Panc1 (cell line): ENCODE measurements at places on chromosomes 11 and 22. TPM values are rescaled to one million over a fixed set of nuclear protein-coding genes. Genes with fewer than 3 reads are reported as not detected.

- no peak for DNase-seq
Observed at GRCh38 chr11:44065161-44065661, 859 bp upstream of the ACCS start.

DNA sequence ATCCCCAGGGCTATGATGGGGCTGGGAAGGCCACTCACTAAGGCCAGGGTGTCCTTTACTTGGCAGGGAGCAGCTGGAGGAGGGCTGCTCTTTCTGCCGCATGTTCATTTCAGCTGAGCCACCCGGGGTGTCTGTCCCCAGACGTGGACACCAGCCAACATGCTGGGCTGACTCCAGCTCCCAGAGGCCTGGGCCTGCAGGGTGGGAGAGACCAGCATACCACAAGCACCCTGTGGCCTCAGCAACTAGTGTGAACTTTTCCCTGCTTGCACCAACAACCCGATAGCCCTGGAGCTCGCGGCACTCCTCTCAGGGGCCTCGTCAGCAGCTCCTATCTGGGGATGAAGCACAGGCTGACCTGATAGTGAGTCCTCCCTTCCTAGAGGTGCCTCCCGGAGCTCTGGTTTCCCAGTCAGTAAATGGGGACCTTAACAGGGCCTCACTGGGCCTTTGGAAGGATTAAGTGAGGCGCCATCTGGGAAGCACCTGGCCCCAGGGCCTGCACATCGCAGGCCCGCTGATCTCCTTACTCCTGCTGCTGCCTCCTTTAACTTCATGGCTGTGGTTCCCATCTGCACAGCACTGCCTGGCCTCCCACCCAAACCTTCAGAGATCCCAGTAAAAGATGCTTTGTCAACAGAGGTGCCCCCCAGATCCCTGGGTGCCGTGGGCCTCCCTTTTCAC, 83.4 kb downstream of the GALNT18 start:
- DNase-seq = no peak

The SPA17 gene
- total RNA-seq = 10.1 TPM

GRCh38 chr11:35116245-35116644, 22.7 kb upstream of the CD44 start:
- DNase-seq = no peak

DNA sequence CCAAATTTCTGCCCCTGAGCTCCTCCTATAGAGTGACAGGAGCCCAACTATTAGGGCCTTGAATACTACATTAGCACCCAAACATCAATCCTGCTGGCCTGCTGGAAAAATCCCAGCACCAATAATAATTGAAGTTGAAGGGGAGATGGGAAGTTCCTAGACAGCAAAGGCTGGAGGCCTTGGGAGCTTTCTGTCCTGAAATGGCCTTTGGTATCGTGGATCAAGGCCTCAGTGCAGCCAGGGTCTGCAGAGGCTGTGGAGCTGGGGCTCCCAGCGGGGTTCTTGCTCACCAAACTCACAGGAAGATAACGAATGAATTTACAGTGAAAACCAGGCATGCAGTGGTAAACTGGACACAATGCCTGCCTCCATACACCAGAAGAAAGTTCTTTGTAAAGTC, 9.2 kb upstream of the MICALL1 start:
- no peak for DNase-seq
